ENCODE measurements at places on chromosomes 7 and 10.

DNA sequence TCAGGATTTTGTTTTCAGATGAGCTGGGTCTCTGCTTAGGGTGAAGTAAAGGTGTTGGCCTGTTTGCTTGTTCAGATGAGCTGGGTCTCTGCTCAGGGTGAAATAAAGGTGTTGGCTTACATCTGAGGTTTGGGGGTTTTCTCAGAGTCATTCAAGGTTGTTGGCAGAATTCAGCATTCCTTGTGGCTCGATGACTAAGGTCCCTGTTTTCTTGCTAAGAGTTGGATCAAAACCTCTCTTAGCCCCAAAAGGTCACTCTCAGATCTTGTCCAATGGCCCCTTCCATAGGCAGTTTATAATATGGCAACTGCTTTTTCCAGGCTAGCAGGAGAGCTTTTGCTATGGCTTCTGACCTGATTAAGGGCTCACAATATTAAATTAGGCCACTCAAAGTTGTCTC lies 106.6 kb downstream of the ADAM22 start:
- no peak for DNase-seq

GRCh38 chr7:135728136-135728669 lies at the start of gene SLC13A4:
SLC13A4 (minus strand) TSS chr7:135728186; CDS start chr7:135727496, 690 bp downstream.
- no peak for DNase-seq

DNA sequence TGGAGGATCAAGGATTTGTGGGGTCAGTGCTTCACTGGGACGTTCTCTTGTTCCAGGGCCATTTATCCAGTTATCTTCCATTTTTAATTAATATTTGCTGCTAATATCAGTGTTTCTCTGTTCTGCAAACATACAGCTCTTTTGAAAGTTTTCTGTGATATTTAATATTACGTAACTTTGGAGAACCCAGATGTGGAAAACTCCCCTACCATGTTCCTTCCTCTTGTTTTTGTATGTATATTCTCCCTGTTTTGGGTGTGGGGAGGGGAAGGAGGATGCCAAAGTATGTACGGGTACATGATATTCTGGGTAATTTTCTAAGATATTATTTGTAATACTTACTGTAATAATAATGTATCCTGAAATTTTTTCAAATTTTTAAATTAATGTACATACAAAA lies 55.9 kb downstream of the MYO3A start:
- DNase-seq = no peak

GRCh38 chr10:12561307-12561706 lies 212.0 kb downstream of the CAMK1D start:
- DNase-seq = no peak

- DNase-seq = no peak
These were observed 101.0 kb downstream of the SVIL start for GRCh38 chr10:29533696-29534285.

DNA sequence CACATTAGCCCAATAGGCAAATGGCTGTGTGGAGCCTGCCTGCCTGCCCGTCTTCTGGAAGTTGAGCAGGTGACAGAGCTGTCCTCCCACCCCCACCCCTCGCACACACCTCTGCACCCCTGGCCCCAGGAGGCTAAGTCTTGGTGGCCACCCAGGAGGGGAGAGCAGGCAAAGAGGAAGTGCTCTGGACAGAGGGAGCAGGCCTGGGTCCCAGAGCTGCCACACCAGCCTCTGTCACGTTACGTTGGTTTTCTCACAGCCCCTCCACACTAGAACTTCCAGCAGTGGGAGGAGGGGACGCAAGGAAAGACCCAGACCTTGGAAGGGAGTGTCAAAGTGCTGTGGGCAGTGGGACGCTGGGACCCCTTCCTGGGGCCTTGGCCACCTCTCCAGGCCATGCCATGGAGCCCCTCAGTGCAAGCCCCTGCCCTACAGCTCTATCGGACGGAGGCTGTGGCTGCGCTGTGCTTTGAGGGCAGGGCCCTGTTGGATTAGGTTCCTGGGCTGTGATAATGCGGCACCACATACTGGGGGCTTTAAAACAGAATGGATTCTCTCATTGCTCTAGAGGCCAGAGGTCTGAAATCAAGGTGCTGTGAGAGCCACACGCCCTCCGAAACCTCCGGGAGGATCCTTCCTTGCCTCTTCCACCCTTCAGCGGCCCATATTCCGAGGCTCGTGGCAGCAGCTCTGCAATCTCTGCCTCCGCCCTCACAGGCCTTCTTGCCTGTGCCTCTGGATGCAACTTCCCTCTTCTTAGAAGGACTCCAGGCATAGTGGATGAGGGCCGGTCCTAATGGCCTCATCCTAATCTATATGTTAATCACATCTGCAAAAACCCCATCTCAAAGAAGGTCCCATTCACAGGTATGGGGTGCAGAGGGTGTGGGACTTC lies 9.9 kb downstream of the PRKAG2 start:
- DNase-seq = no peak

- no peak for DNase-seq
These were observed 339.1 kb downstream of the SEMA3D start for GRCh38 chr7:84847790-84848189.

DNA sequence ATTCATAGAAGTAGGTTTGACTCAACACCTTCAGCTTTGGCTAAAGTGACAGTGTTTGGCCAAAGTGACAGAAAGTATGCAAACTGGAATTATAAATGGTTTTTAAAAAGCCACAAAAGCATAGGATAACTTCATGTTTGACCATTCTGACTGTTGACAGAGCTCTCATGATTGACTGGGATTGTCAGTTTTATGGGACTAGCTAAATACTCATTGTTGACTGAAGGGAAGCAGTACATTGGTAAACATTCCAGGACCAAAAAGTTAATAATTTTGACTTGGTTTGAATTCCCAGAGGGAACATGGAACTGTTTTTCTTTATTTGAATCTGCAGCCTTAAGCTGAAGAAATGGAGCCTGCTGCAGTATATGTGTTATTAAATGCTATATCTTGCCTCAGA lies 84.6 kb upstream of the STEAP4 start:
- no peak for DNase-seq

DNA sequence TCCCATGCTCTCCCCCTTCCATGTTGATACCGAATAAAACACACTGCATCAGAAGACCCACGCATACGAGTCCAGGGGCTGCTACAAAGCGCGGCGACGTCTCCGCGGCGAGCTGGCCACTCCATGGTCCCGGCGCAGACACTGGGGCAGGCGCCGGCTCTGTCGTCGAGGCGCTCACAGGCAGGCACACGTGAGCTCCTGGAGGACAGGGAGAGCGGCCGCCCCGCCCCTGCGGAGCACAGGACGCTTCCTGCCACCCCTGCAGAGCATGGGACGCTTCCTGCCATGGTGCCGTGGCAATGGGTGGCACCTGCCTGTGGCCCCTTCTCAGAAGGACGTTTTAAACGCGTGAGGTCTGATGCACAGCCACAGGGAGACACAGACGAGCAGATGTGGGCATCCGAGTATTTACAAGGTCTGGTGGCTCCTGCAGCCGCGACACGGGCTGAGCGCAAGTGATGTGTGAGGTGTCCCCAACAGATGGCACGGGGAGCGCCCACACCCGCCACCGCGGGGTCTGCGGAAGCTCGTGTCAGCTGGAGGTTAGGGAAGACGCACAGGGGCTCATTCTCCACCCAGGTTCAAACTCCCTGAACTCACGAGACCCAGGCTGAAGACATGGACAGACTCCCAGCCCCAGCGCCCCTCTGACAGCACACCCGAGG lies 21.4 kb upstream of the GPR146 start:
- DNase-seq = no peak

DNA sequence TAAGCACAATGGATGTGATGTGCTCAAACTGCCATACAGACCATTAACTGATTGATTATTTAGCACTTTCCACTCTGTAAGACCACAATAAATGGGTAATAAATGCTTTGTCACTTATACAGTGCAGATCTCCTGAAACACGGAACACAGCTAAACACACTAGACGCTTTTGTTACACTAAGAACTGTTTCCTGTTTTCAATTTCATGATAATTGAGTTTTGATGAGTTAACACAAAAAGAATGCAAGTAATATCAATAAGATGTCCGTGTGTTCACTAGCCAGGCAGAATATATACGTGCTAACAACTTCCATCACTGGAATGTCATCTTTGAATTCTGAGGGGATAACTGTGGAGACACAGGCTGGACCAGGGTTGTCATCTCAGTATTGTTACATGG lies 178.8 kb downstream of the SKAP2 start:
- no peak for DNase-seq

- no peak for DNase-seq
These were observed 100.9 kb downstream of the JCAD start for GRCh38 chr10:29958440-29958839.

GRCh38 chr10:5617521-5617920 lies 48.9 kb downstream of the ASB13 start:
- no peak for DNase-seq

- DNase-seq = no peak
These were observed 6.4 kb upstream of the GOLGA7B start for GRCh38 chr10:97843281-97843671.

DNA sequence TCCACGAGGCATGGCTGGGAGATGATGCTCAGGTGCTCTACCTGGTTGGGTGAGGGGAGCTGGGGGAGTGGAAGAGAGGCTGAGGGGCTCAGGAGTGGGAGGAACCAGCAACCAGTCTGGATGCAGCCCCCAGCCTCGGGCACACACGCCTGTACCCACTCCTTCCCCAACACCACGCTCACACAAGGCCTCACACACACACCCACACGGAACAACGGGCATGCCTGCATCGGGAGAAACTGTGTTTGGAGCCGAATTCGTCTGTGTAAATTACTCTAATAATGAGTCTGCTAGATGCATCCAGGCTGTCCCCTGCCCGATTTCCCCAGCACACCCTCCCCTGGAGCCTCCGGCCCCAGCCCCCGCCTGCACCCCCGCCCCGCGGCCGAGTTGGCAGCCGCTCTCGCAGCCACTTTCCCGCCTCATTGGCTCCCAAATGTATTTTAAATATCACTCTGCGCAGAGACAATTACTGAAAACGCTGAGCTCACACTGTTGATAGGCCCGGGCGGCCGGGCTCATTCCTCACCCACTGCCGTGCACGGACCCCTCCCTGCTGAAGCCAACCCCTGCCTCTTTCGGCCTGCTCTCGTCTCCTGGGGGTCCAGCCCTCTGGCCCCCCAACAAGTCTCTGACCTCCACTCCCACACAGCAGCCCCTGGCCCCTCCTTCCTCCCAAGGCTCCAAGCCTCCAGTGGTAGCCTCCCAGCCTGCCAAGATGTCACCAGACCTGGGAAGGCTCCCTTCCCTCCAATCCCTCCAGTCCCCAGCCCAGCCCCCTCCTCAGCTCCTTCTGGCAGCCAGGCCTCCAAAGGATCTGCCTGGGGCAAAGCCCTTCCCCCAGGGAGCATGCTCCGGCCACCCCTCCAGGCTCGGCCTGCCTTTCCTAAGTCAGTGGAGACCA lies 11.1 kb downstream of the H2BK1 start:
- no peak for DNase-seq

DNA sequence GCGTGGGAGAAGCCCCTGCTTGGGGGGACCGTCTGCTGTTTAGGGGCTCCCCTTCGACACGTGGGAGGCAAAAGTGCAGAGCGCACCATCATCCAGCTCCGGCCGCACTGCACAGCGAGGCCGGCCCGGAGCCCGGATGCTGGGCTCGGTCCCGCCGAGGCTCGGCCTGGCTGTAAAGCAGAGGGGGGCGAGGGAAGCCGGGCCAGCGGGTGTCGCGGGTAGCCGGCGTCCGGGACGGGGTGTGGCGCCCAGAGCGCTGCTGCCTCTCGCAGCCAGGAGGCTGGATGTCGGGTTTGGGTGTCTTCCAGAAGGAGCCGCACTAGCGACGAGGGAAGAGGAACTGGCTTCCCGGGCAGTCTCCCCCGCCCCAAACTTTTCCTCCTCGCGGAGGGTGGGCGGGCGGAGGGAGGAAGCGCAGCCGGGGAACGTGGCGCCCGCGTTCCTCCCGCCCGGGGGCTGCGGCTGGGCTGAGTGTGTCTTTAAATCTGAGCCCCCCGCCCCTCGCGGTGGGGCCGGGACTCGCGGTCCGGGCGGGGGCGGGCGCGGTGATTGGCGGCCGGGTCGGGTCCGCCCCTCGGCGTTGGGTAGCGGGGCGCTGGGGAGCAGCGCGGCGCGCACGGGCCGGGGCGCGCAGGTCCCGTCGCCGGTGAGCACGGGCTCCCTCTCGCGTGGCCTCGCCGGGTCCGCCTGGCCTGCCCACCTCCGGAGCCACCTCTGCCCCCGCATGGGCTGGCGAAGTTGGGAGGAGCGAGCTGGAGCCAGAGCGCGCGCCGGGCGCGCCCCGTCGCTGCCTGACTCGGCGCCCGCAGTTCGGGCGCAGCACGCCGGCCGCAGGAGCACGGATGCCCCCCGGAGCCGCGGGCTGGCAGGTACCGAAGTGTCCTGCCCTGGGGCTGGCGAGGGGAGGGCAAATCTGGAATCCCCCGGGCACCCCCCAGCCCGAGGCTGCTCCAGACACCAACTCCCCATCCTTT lies at the start of gene PALD1:
PALD1 (plus strand) TSS at position 577 of the 974 bp plus-strand sequence. CDS start 47,185 bp downstream, outside the sequence.
- no peak for DNase-seq

GRCh38 chr7:129829737-129830631 lies 122.8 kb downstream of the UBE2H start:
- peak; percentile 26 for DNase-seq

GRCh38 chr7:64114791-64115190 lies 69.6 kb downstream of the ZNF727 start:
- DNase-seq = no peak

- DNase-seq = no peak
These were observed 16.1 kb upstream of the IMPDH1 start for GRCh38 chr7:128425850-128426249.

DNA sequence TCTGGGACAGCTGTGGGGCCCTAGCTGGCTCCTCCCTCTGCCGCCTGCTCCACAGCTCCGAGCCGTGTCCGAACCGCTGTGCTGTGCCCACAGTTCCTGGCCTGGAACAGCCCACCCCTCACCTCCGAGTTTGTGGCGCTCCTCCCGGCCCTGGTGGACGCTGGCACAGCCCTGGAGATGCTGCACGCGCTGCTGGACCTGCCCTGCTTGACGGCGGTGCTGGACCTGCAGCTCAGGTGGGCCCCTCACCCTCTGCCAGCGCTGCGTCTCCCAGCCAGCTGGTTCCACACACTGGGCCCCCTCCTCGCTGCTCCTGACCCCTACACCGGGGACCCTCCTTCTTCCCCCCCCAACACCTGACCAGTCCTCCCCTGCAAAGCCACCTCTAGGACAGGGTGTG lies 12.1 kb downstream of the AP5Z1 start:
- DNase-seq = no peak

Measured in stimulated activated CD8-positive, alpha-beta memory T cell treated with anti-CD3 and anti-CD28 coated beads, Interleukin-4, amount 100 ng/mL, for 1 hour (primary cell).